ENCODE measurements at places on chromosomes 5 and 9. TPM values are rescaled to one million over a fixed set of nuclear protein-coding genes. Genes with fewer than 3 reads are reported as not detected.

RANBP3L gene
- not detected for polyA plus RNA-seq

DBH gene
- 0.14 TPM for polyA plus RNA-seq

ADGRD2 gene
- not detected for polyA plus RNA-seq

ARL14EPL gene
- not detected for polyA plus RNA-seq

DIRAS2 gene
- polyA plus RNA-seq, result not detected

SLC1A1 gene
- polyA plus RNA-seq, result not detected

TSLP gene
- polyA plus RNA-seq, result not detected

SPDL1 gene
- polyA plus RNA-seq, result 6.6 TPM

TAS2R1 gene
- not detected for polyA plus RNA-seq

QRFP gene
- polyA plus RNA-seq, result not detected

AGXT2 gene
- not detected for polyA plus RNA-seq

CYLC2 gene
- not detected for polyA plus RNA-seq

C5orf58 gene
- 1.6 TPM for polyA plus RNA-seq

LRRC19 gene
- not detected for polyA plus RNA-seq

PPIC gene
- not detected for polyA plus RNA-seq

FNIP1 gene
- polyA plus RNA-seq, result 11.3 TPM

LIX1 gene
- not detected for polyA plus RNA-seq

SLC34A1 gene
- polyA plus RNA-seq, result not detected

NKD2 gene
- not detected for polyA plus RNA-seq

RXFP3 gene
- not detected for polyA plus RNA-seq

ANKRD34B gene
- polyA plus RNA-seq, result not detected

HTR4 gene
- polyA plus RNA-seq, result not detected

BAG1 gene
- 90.5 TPM for polyA plus RNA-seq

LSM11 gene
- polyA plus RNA-seq, result 0.50 TPM

IL31RA gene
- polyA plus RNA-seq, result not detected

SPATA24 gene
- polyA plus RNA-seq, result 6.6 TPM

CAVIN4 gene
- polyA plus RNA-seq, result not detected

ZNF658 gene
- polyA plus RNA-seq, result 4.3 TPM

LCN15 gene
- polyA plus RNA-seq, result not detected

PCDHA13 gene
- not detected for polyA plus RNA-seq

TNIP1 gene
- 45.2 TPM for polyA plus RNA-seq

RECK gene
- polyA plus RNA-seq, result 23.7 TPM

RGP1 gene
- 9.1 TPM for polyA plus RNA-seq

PRLR gene
- polyA plus RNA-seq, result not detected

FOXE1 gene
- not detected for polyA plus RNA-seq

STPG3 gene
- polyA plus RNA-seq, result not detected

SHOC1 gene
- polyA plus RNA-seq, result not detected

SH3GL2 gene
- not detected for polyA plus RNA-seq

FABP6 gene
- polyA plus RNA-seq, result not detected

FOXD4 gene
- 0.09 TPM for polyA plus RNA-seq

TOMM5 gene
- 122 TPM for polyA plus RNA-seq

Data from naive thymus-derived CD4-positive, alpha-beta T cell (primary cell).